ENCODE measurements at places on chromosomes 13 and 19.

- DNase-seq: no peak
These were observed 378.0 kb downstream of the DNAJC15 start for GRCh38 chr13:43401361-43401760.

DNA sequence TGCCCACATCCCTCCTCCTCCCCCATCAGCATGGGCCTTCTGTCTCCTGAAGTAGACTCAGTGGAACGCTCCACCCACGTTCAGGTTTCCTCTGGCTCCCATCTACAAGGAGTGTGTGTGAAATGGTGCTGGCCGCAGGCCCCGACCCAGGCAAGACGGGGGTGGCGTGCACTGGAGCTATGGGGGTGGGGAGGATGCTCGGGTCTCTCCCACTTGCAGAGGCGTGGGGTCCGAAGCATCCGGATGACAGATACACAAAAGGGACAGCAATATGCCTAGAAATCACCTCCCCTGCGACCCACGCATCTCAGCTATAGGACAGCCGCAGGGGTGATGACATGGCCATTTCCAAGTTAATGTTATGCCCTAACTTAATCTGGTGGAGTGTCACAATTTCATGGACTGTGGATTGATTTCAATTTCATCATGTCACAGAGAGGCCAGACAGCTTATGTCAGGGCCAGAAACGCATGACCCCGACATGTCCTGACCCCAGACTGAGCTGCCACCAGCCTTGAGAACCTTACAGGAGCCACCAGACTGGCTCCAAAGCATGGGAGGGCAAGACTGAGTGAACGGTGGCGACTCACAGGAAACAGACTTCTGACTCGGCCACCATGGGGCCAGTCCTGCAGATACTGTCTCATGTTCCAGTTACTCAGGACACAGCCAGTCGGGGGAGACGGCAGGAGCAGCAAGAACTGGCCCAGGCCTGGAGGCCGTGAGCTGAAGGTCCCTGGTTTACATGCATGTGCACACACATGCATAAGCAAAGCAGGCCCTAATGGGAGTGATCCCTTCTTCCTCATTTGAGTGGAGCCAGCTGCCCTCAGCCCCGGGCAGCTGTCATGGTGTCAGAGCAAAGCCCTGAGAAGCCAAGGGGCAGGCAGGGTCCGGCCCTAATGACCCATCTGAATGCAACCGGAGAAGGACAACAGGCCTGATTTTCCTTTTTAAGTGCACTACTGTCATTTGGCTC, 82.2 kb downstream of the SLC7A1 start:
- no peak for DNase-seq

DNA sequence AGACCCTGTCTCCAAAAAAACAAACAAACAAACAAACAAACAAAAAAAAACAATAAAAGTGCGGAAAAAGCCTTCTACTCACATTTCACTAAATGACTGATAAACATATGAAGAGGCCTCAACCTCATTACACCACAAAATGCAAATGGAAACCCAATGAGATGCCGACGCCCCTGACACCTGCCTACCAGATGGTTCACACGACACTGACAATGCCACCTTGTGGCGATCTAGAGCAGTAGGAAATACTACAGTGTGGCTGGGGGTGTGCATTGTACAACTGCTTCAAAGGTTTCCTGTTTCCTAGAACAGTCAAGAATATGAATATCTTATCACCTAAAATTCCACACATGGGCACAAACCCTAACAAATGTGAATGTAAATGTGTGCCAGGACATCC, 14.0 kb downstream of the SCGB2B2 start:
- no peak for DNase-seq

GRCh38 chr19:53076984-53077383, 26.2 kb downstream of the ZNF160 start:
- peak; percentile 20 for DNase-seq

GRCh38 chr13:64165826-64166225, 2750.2 kb upstream of the PCDH20 start:
- DNase-seq: no peak

- DNase-seq: no peak
These were observed 93.3 kb upstream of the UBL3 start for GRCh38 chr13:29943686-29944085.

DNA sequence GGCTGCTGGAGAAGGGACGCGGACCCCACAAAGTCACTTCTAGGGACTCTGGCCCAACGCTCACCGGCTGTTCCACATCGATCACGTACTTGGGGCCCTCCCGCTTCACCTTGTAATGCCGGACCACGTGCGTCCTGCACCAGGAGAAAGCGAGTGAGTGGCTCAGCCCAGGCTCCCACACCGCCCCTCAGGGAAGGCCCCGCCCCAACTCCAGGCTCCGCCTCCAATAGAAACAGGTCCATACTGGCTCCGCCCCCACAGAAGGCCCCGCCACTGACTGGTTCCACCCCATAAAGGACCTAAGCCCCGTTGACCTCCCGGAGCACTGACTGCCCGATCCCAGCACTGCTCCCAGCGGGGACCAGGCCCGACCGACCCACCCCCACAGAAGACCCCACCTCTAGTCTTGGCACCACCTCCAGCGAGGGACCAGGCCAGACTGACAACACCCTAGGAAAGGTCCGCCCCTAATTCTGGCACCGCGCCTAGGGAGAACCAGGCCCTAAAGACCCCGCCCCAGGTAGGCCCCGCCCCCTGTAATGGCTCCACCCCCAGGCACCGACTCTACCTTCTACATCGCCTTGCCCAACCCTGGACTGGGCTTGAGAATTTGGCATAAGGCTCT, 11.3 kb downstream of the STAP2 start:
- DNase-seq: no peak

GRCh38 chr13:103762523-103762922, 696.3 kb upstream of the SLC10A2 start:
- no peak for DNase-seq

GRCh38 chr13:60758637-60759036, 361.6 kb downstream of the TDRD3 start:
- DNase-seq: no peak

- no peak for DNase-seq
These were observed 125.6 kb downstream of the SPRY2 start for GRCh38 chr13:80215368-80215767.

DNA sequence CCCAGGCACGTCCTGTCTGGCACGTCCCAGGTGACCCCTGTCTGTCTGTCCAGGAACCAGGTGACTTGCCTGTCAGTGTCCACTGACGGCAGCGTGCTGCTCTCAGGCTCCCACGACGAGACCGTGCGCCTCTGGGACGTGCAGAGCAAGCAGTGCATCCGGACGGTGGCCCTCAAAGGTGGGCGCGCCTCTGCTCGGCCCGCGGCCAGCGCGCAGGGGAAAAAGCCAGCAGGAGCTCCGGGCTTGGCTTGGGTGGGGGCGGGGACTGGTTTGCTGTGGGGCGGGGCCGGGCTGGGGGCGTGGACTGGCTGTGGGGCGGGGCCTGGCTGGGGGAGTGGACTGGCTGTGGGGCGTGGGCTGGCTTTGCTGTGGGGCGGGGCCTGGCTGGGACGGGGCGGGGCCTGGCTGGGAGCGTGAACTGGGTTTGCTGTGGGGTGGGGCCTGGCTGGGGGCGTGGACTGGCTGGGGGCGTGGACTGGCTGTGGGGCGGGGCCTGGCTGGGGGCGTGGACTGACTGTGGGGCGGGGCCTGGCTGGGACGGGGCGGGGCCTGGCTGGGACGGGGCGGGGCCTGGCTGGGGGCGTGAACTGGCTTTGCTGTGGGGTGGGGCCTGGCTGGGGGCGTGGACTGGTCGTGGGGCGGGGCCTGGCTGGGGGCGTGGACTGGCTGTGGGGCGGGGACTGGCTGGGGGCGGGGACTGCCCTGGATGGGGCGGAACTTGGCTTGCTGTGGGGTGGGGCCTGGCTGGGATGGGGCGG, 7.2 kb downstream of the WDR18 start:
- no peak for DNase-seq

DNA sequence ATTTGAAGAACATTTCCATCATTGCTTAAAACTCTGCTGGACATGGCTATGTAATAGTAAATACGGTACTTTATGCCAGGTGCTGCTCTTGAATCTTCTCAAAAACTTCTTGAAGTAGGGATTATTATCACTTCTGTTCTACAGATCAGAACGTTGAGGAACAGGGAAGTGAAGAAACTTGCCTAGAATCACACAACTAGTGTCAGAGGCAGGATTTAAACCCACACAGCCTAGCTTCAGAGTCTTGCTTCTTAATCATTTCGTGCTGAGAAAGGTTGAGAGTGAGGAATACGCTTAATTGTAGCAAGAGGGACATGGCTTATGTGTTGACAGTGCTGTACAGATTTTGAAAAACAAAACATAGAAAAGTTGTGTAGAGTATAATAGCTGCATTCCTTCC, 13.5 kb downstream of the TM9SF2 start:
- DNase-seq: no peak

DNA sequence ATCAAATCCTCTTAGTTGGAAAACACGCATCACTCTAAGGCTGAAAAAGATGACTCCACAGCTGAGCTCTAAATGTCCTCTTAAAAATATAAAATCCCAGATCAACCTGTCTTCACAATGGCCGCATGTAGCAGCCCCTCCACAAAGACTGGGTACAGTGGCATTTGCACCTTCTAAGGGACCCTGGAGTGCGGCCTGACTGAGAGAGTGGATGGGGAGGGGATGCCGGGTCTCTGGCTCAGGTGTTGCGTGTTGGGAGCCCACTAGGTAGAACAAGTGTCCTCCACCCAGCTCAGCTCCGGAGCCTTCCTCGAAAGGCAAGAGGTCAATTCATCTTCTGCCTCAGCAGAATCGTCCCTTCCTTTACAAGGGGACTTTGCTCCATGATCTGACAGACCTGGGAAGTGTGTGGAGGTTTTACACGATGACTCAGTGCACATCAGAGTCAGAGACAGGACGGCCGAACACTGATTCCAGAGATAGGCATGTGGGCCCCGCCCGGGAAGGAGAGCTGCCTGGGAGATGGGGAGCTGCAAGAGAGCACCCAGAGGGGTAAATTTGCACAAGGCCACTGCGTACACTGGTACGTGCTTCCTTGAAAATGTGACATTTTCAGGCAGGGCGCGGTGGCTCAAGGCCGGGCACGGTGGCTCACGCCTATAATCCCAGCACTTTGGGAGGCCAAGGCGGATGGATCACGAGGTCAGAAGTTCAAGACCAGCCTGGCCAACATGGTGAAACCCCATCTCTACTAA, 23.5 kb upstream of the SLC15A1 start:
- no peak for DNase-seq

DNA sequence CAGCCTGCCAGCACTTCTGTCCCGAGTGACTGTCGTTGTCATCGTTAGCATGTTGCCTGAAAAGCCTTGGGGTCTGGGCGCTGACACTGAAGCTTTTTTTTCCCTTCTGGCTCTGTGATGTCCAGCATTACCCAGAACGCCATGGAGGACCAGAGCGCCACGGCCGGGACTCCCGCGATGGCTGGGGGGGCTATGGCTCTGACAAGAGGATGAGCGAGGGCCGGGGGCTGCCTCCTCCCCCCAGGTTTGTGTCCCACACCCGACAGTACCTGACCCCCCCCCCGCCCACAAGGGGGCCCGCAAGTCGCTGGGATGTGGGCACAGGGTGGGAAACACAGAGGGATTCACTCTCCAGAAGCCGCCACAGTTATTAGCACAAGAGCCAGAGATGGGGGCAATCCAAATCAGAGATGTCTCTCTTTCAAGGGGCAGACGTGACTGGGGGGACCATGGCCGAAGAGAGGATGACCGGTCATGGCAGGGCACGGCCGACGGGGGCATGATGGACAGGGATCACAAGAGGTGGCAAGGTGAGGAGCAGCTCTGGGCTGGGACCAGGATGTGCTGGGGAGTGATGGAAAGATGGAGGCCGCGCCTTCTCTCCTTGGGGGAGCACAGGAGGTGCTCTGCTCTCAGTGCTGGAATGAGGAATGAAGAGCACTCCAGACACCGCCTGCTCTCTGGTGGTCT, 13.2 kb downstream of the MICOS13 start:
- DNase-seq: no peak

DNA sequence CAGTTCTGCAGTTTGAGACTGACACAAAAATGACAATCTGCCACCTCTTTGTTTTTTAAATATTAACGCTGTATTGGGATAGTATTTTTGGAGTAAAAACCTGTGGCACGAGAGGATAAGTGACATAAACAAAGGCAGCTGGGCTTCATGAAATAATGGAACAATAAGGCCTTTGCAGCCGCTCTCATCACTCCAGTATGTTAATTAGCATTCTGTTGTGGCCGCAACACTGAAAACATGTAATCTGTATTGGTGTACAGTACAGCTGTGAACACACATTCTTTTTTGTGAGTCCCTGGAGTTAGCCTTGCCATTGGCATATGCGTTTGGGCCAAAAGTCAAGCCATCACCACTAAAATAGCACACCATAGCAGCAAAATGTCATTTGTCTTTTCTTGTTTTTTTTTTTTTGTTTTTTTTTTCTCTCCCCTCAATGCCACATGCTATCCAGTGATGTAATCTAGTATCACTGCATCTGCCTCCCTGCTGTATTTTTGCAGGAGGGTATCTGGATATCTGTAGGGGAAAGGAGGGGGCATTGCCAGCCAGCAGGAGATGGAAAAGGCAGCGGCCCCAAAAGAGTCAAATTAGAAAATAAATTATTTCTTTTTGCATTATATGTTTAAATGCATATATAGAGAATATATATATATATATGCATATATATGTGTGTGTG, 885 bp upstream of the ZNF536 start:
- DNase-seq: no peak

DNA sequence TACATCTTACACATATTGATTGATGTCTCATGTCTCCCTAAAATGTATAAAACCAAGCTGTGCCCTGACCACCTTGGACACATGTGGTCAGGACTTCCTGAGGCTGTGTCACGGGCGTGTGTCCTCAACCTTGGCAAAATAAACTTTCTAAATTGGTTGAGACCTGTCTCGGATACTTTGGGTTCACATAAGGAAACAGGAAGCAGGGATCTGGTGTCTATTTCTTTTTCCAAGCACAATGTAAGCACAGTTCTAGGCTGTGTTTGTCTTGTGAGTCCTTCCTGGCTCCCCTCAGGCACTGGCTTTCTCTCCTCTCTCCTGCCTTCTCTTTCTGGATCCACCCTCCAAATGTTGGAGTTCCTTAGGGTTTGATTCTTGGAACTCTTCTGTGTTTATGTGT, 27.6 kb upstream of the TPT1 start:
- DNase-seq: no peak
